Thoracic aorta (tissue), 2 donors: ENCODE measurements at places on chromosomes 7 and 10.

- DNase-seq, result no peak
Observed at GRCh38 chr10:121308020-121308419, 290.2 kb downstream of the FGFR2 start.

GRCh38 chr7:149877890-149878522, 4.2 kb downstream of the ATP6V0E2 start:
- DNase-seq, result no peak

DNA sequence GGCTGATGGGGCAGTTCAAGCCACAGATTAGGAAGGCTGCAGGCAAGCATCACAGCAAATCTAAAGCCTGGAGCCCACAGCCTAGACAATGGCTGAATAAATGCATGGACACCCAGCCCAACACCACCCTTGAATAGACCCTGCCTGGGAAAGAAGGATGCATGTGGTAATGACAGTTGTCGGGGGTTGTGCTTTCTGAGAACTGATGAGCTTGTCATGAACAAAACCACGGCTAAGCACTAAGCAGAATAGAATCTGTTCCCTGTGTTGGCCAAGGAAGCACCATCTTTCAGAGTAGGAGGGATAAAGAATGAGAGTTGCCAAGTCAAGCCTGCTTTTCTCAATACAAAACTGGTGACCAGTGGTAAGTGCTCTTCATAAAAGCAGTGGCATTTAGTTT, 66.1 kb upstream of the JCAD start:
- DNase-seq, result no peak

GRCh38 chr10:3961082-3961481, 176.1 kb upstream of the KLF6 start:
- DNase-seq, result no peak
